ENCODE measurements at places on chromosomes 7 and 10.

GRCh38 chr7:106520962-106521514, 139.9 kb downstream of the CCDC71L start:
- no peak for DNase-seq

DNA sequence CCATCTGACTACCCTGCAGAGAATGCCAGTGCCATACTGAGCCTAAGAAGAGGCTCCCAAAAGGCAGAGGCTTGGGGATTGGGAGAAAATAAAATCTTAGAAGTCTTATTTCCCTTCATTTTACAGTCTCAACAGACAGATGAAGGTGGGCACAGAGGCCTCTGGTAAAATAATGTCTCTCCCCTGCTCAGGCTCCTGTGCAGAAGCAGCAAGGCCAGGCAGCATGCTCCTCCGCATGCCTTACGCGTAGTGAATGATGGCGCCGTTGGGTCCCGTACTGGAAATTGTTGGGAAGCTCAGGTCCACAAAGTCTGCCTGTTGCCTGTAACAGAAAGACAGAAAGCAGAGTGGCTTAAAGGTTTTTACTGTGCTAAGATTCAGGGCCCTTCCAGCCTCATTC, 45.8 kb downstream of the XPNPEP1 start:
- no peak for DNase-seq

DNA sequence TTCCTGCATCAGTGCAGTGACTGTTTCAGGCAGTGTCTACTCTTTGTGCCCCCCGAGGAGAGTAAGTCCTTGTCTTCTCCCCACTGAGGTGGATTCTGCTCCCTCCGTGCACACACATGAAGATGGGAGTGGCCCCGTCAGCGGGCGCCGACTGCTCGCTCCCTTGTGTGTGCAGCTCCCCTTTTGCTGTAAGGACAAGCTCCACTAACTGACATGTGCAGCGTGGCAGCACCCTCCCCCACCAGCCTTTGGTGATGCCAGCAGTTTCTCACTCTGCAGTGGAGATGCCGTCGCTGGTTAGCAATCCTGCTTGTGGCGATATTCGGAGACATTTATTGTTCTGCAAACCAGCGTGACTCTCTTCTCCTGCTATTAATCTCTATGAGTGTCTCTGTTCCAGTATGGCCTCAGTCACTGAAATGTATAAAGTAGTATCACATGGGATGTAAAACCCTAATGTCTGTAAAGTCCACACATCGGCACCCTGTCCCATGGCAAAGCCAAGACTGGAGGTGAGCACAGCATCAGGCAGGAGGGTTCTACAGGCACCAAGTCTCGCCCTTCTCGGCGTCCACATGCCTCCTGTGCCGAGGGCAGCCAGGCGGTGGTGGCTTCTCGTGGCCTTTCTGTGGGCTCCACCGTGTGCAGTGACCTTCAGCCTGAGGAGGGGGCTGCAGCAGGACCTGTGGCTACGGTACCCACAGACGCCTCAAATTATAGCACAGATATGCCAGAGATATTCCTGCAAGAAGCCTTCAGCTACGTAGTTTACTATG, 202.7 kb downstream of the EBF3 start:
- DNase-seq: no peak

- no peak for DNase-seq
Measured at GRCh38 chr7:130334274-130334673, 10.3 kb upstream of the CPA5 start.

DNA sequence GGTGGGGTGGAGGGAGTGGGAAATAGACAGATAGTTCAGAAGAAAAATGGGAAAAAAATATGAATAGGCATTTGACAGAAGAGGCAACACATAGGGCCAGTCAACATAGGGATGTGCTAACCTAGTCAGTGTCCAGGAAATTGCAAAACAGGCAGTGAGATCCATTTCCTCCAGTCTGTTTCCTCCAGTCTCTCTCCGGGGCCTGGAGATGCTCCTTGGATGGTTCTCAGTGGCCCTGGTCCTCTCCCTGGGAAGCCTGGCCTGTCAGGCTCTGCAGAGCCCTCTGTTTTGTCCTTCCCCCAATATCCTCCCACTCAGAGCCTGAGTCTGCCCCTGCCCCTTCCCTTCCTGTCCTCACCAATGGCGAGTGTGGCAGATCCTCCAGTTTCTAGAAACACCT, 52.6 kb downstream of the SYPL1 start:
- no peak for DNase-seq

- no peak for DNase-seq
Measured at GRCh38 chr7:150826061-150826849, 25.7 kb downstream of the TMEM176A start.

- DNase-seq: no peak
Measured at GRCh38 chr7:54796150-54796549, 37.1 kb upstream of the SEC61G start.

DNA sequence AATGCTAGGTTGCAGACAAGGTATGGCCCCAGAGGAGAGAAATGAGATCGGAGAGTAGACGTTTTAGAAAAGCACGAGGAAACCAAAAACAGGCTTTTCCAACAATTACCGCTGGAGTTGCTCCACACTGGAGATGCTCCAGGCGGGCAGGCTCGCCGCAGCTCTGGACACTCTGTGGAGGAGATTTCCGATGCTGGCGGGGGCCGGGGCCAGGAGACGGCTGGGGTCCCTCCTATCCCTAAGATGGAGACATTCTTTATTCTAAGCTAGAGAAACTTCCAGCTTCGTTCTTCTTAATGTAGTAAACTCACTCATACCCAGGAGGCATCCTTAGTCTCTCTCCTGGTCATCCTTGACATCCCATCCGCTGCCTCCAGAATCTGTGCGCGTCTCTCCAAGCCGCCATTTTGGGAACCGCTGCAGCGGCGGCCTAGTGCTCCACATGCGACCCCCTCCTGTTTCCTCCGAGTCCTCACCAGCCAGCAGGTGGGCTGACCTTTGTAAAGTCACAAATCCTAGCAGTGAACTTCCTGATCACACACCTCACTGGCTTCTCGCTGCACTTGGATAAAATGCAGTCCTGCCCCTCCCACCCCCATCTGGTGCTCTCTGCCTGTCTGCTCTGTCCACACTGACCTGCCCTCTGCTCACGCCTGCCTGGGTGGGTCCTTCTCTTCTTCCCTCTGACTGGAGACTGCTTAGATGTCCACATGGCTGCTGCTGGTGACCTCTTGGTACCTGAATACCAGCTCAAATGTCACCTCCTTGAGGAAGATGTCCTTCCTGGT, 11.9 kb downstream of the PYROXD2 start:
- DNase-seq: no peak

DNA sequence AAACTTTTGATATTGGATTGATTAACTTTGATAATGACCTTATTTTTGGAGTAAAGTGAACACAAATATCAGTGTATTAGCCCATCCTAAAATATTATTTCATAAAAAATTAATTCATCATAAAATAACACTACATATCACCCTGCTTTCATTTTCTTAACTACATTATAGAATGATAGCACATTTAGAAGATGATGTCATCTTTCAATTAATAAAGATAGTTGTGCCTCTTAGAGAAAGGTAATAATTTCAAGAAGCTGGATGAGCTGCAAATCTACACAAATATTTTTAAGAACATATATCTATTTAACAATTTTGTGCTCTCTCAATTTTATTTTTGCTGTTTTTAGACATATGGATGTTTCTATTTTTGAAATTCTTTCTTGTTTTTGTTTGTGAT, 126.1 kb downstream of the CNTNAP2 start:
- DNase-seq: no peak

DNA sequence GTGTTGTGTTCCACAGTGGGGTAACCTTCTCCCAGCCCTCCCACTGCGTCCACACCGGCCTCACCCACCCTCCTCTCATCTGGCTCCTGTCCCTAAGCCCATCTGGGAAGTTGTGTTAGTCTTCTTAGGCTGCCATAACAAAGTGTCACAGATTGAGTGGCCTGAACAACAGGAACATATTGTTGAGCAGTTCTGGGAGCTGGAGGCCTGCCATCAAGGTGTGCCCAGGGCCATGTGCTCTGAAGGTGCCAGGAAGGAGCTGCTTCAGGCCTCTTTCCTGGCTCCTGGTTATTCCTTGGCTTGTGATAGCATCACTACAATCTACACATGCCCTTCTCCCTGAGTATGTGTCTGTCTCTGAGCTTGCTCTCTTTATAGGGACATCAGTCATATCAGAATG, 327.6 kb upstream of the COBL start:
- no peak for DNase-seq

DNA sequence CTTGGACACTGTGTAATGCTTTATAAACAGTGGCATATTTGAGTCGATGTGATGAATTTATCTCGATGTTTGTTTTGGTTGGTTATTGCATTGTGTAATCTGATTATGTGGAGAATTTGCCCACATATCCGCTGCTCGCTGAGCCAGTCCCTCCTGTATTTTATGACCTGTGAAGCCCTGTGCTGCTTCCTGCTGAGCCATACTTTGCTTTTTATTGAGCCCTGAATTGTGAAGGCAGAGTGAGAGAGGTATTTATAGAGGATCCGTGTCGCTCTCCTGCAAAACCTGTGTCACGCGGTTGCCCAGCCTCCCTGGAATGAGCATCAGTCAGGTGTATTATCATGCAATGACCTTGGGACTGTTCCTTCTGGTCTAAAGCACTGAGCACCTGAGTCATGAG, 253.7 kb downstream of the ARHGAP21 start:
- DNase-seq: no peak

DNA sequence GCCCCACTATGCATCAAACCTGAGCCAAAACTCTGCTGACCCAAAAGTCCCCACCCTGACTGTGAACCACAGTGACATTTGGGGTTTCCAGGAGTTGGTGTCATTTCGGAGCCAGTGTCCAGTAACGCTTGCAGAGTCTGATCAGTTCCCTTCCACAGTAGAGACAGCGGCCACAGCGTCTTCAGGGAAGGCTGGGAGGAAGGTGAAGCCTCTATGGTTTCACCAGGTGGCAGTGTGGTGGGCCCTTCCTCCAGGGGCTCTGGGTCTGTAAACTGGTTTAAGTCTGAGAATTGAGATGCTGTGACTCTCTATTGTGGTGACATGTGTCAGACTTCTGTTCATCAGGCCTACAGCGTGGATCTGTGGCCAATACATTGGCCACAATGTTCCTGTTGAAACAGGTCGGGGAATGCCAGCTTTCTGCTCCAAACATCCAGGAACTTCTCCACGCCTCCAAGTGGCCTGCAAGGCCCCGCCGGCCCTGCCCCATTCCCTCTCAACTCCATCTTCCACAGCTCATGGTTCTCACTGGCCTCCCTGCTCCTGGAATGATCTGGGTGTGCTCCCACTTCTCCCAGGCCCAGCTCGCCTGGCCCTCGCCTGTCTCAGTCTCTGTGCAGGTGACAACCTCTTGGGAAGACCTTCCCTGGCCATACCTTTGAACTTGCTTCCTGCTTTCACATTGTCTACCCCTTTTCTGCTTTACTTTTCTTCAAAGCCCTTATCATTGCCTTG, 124.5 kb upstream of the FAM20C start:
- DNase-seq: no peak

- DNase-seq: no peak
Measured at GRCh38 chr10:118370499-118370898, 28.4 kb upstream of the FAM204A start.

DNA sequence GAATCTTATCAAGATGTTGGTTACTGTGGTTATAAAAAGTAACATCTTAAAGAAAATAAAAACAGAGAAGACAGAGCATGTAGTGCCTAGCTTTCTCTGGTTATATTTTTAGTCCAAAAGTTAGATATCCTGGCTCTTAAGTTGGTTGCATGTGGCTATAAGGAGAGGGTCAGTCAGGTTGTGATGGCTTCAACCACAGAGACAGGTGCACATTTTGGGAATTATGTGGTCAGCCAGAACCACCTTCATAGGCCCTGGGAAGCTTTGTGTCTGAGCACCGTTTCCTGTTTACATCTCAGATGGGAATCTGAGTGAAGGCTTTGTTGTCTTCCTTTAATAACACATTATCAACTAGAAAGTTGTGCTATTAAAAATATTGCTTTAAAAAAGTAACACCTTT, 265.1 kb upstream of the IGFBP3 start:
- no peak for DNase-seq

DNA sequence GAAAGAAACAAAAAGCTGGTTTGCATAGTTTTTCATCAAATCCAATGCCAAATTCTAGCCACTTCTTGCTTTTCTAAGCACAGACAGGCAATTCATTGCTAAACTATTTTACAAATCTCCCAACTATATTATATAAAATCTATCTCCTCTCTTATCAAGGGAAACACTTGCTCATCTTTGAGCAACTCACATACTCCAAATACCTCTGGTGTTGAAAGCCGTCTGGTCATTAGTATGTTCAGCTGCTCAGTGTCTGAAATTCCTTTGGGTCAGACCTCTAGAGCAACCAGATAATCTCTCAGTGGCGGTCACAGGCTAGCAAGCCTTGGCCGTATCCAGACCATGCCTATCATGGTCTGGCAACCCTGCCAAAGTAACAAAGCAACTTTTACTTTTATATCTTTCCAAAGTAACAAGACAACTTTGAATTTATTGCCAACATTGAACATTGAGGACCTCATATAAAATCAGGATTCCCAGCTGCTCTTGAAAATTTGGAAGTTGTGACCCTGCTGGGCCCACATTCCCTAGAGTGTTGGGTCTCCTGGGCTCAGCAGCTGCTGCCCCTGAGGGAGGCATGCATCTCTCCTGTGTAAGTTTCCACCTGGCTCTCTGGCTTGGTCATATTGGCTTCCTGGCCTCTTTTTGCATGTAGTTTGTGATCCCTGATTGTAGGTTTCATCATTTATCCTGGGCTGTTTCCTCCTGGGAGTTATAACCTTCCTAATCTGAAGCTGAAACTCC, 56.8 kb upstream of the LANCL2 start:
- DNase-seq: no peak

- no peak for DNase-seq
Measured at GRCh38 chr7:37726016-37726415, 42.5 kb downstream of the GPR141 start.

- DNase-seq: no peak
Measured at GRCh38 chr7:41579961-41580935, 122.6 kb downstream of the INHBA start.
